ENCODE measurements at places on chromosomes 3 and 15. TPM values are rescaled to one million over a fixed set of nuclear protein-coding genes. Genes with fewer than 3 reads are reported as not detected.

DNA sequence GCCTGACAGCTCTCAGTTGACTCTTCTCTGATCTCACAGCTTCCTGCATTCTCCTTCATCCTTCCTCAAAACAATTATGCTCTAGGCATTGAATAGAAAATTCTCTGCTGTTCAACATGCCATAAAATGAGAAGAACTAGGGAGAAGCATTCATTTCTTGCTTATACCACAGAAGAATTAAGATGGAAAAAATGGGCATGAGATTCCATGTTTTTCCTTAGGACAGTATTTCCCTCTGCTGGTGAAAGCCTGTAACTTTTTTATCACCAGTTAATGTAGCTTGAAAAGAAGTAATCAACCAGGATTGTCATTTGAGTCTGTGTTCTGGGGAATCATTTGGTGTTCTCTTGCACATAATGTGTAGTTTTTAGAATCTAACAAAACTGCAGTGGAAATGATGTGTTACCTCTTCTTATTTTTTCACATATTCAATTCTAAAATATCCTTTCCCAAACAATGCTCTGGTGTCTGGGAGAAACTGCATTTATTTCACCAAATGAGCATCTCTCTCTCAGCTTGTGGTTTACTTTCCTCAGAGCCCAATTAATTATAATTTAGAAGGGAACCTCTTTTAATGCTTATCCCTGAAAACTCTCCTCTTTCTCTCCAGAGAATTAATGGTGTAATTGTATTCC lies 92.8 kb upstream of the DCBLD2 start:
- no peak for DNase-seq

GRCh38 chr3:40097131-40098117 lies 212.1 kb upstream of the EIF1B start:
- no peak for DNase-seq

GRCh38 chr3:78186404-78186803 lies 1146.5 kb downstream of the ROBO2 start:
- no peak for DNase-seq

- DNase-seq = no peak
Measured at GRCh38 chr15:56187665-56188064, 56.0 kb downstream of the RFX7 start.

ISL2 gene
- 0.19 TPM for total RNA-seq

RBPMS2 gene
- total RNA-seq = 2.5 TPM

EIF1B gene
- total RNA-seq = 23.0 TPM

PCOLCE2 gene
- total RNA-seq = 0.58 TPM

GHSR gene
- not detected for total RNA-seq
